Urinary bladder (tissue), 4 donors: ENCODE measurements at places on chromosomes 11 and 22. TPM values are rescaled to one million over a fixed set of nuclear protein-coding genes. Genes with fewer than 3 reads are reported as not detected.

Gene ANO9
- 1.3 TPM for total RNA-seq

Gene DEUP1
- total RNA-seq: 0.16 TPM

Gene TIMP3
- total RNA-seq: 217 TPM

Gene KRTAP5-11
- total RNA-seq: not detected

Gene APOL1
- total RNA-seq: 22.9 TPM

Gene YPEL4
- 1.7 TPM for total RNA-seq

Gene TNNI2
- 32.6 TPM for total RNA-seq

Gene OR4S1
- not detected for total RNA-seq

Gene GLB1L2
- 1.5 TPM for total RNA-seq

Gene PANX1
- 30.7 TPM for total RNA-seq
